ENCODE measurements at places on chromosomes 3 and 15.

DNA sequence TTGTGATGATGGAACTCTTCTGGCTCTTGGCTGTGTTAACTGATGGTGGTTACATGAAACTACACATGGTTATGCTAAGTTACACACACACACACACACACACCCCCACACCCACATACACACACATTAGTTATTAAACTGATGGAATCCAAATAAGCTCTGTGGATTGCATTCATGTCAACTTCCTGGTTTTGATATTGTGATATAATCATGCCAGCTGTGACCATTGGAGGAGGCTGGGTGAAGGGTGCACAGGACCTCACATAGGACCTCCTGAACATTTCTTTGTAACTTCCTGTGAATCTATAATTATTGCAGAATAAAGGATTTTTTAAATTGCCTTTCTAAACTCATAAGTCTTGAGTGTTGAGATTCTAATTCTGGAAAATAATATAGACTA is 58.9 kb upstream of the LIMD1 start:
- no peak for DNase-seq

GRCh38 chr3:72847751-72848702 is at the start of gene SHQ1:
TSS of gene SHQ1 (minus strand) at chr3:72848445. CDS start at chr3:72848340, 105 bp downstream.
- peak; percentile 78 for DNase-seq

DNA sequence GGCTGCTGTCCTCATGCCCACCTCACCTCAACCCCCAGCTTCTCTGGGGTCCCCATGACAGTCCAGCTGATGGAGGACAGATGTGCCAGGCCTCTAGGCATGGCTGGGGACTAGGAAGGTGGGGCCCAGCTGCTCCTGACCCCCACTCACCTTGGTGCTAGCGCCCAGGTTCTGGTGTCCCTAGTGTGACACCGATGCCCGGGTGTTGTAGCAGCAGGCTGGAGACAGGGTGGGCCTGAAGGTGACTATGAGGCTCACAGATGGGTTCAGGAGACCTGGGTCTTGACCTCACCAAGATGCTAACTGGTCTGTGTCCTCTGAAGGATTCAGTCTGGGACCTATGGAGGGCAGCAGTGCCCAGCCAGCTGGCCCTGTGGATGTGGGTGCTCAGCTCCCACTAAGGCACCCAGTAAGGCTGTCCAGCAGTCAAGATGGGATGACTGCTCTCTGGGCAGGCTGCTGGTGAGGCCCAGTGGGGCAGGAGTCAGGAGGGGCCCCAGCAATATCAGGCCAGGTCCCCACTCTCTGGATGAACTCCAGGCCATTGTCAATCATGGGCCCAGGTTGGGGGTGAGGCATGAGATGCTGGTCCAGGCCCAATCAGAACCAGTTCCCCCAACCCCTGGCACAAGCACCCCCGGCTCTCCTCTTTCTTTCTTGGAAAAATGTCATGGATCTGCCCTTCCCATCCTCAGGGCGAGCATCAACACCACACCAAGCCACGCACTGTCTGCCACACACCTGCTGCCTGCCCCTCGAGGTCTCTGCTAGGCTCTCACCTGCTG is 33.0 kb downstream of the ALDH1L1 start:
- no peak for DNase-seq

- no peak for DNase-seq
Observed at GRCh38 chr3:42557854-42558253, 23.9 kb downstream of the SEC22C start.

Measured in NCI-H2171 (cell line).